Ascending aorta (tissue), 2 donors: ENCODE measurements at places on chromosomes 1 and 21. TPM values are rescaled to one million over a fixed set of nuclear protein-coding genes. Genes with fewer than 3 reads are reported as not detected.

Gene FAM131C
- 0.21 TPM for total RNA-seq

Gene CEP170
- 30.9 TPM for total RNA-seq

Gene SPRR2B
- not detected for total RNA-seq

Gene MFAP2
- total RNA-seq = 26.3 TPM

Gene KISS1
- total RNA-seq = not detected

Gene NBPF19
- total RNA-seq = 2.3 TPM

Gene FAM151A
- total RNA-seq = not detected

Gene L1TD1
- total RNA-seq = not detected

Gene GJB5
- not detected for total RNA-seq

Gene RHBG
- total RNA-seq = not detected

Gene FCRL1
- total RNA-seq = not detected

Gene SLAMF8
- 6.7 TPM for total RNA-seq

Gene RRP1
- total RNA-seq = 52.0 TPM

DNA sequence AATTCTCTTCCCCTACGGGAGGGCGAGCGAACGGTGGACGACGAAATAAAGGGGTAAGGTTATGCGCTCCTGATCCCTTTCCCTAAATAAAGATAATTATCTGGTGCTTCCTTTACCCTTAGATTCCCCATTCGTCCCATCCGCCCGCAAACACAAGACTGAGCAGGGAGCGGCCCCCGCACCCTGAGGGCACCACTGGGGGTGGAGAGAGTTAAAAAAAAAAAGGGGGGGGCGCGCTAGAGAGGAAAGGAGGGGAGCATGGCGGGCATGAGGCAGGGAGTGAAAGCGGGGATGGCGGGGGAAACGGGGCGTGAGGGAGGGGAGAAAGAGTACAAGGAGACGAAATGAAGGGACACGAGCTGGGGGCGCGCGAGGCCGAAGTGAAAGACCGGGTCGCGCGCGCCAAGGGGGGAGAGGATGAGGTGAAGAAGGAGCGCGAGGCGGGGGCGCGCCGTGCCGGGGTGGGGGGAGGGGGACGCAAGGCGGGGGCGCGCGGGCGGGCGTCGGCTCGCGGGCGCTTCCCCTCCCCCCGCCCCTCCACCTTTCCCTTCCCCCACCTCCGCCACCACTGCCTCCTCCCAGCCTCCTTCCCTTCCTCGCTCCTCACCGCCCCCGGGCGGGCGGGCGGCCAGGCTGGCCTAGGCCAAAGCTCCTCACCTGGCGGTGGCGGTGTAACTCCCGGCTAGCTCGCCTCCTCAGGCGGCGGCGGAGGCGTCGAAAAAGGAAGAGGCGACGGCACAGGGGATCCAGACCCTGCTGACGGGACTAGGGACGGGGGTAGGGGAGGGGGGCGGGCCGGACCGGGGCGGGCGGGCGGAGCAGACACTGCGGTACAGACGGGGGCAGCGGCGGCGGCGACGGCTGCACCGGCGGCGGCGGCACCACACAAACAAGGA, 448 bp downstream of the GATAD2B start:
- no peaks in the 10 kb centered on the region for H3K27me3 ChIP-seq
- H3K27ac ChIP-seq = peak overlapping the region; percentile 97
- H3K36me3 ChIP-seq = no peaks in the 10 kb centered on the region
- DNase-seq = no peak

GRCh38 chr1:211939876-211940468, 95.4 kb downstream of the INTS7 start:
- H3K36me3 ChIP-seq = peaks cover 4% of the 10 kb centered on the region
- no peaks in the 10 kb centered on the region for H3K27me3 ChIP-seq
- H3K27ac ChIP-seq = no peak overlapping the region
- H3K4me3 ChIP-seq = no peak overlapping the region

GRCh38 chr1:16120940-16121410, 34.9 kb downstream of the EPHA2 start:
- no peaks in the 10 kb centered on the region for H3K4me1 ChIP-seq
- no peak overlapping the region for H3K27ac ChIP-seq
- DNase-seq = no peak
- H3K4me3 ChIP-seq = no peak overlapping the region
- H3K36me3 ChIP-seq = peaks cover 27% of the 10 kb centered on the region

GRCh38 chr1:223347583-223347982, 16.4 kb downstream of the SUSD4 start:
- H3K4me1 ChIP-seq = no peaks in the 10 kb centered on the region
- no peaks in the 10 kb centered on the region for H3K27me3 ChIP-seq
- H3K4me3 ChIP-seq = no peak overlapping the region
- no peak for DNase-seq

DNA sequence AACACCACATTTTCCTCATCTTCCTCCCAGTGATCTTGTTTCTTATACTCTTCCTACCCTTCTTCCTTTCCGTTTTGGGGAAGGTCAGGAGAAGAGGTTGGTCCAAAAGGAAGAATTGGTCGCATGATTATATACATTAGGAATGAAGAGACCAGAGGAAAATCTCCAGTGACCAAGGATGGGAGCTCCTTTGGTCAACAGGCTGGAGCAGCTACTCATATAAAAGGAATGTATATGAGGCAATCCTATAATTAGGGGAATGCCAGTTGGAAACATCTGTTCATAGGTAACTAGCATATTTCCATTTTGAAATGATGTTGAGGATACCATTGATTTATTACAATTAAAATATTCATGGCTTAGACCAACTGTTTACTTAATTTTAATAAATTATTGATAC, 114.5 kb downstream of the LRRC40 start:
- H3K4me3 ChIP-seq = no peak overlapping the region
- no peaks in the 10 kb centered on the region for H3K36me3 ChIP-seq
- no peak for DNase-seq
- H3K27ac ChIP-seq = no peak overlapping the region

DNA sequence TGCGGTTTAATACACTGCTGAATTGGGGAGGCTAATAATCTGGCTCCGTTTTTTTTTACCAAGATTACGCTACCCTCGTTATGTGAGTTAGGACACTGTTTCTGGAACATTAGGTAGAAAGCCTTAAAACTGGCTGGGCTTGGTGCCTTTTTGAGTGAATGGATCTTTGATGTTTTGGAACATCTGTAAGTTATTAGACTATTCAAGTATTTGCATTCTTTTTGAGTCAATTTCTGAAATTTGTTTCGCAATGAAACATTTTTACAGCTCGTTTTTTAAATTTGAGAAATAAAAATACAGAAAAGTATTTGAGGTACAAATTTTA, 106.9 kb downstream of the LTN1 start:
- H3K36me3 ChIP-seq = no peaks in the 10 kb centered on the region
- no peak for DNase-seq
- no peak overlapping the region for H3K4me3 ChIP-seq
- H3K27ac ChIP-seq = peak overlapping the region; percentile 84

DNA sequence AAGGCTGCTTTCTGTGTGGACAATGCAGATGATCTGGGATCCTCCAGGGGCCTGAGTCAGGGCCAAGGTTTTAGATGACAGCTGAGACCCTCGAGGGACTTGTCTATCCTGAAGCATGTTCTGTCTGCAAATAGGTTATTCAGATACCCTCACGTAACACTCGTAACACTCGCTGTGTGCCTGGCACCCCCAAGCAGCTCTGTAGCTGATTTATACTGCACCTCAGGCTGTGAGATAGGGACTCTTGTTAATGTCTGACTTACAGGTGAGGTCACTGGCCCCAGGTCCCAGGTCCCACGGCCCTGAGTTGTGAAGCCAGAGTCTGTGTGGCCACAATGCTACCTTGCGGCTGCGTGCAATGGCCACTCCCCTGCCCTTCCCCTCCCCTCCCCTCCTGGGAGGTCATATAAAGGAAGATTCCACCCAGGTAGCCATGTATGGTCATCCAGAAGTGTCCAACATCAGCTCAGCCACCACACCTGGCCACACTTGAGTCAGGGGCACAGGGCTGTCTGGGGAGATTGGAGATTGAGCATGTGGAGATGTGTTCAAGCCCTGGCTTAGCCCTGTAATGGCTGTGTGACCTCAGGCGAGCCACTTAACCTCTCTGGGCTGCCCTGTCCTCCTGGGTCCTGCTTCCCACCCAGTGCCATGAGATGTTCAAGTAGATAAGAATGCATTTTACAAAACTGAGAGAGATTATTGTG, 687.7 kb downstream of the MATN1 start:
- no peaks in the 10 kb centered on the region for H3K36me3 ChIP-seq
- no peak overlapping the region for H3K4me3 ChIP-seq
- H3K27me3 ChIP-seq = no peaks in the 10 kb centered on the region
- no peak for DNase-seq

- H3K4me1 ChIP-seq = no peaks in the 10 kb centered on the region
- no peak for DNase-seq
- no peaks in the 10 kb centered on the region for H3K36me3 ChIP-seq
- H3K27ac ChIP-seq = no peak overlapping the region
- no peaks in the 10 kb centered on the region for H3K27me3 ChIP-seq
- H3K4me3 ChIP-seq = no peak overlapping the region
Observed at GRCh38 chr1:71521655-71522264, 440.9 kb upstream of the ZRANB2 start.

GRCh38 chr1:181159451-181160140, 71.1 kb downstream of the IER5 start:
- H3K27me3 ChIP-seq = no peaks in the 10 kb centered on the region
- H3K4me1 ChIP-seq = no peaks in the 10 kb centered on the region
- no peak for DNase-seq
- no peak overlapping the region for H3K4me3 ChIP-seq
- H3K36me3 ChIP-seq = no peaks in the 10 kb centered on the region
- H3K27ac ChIP-seq = no peak overlapping the region

GRCh38 chr1:233102341-233102740, 151.9 kb downstream of the NTPCR start:
- DNase-seq = no peak
- H3K27me3 ChIP-seq = no peaks in the 10 kb centered on the region
- H3K27ac ChIP-seq = no peak overlapping the region
- H3K36me3 ChIP-seq = no peaks in the 10 kb centered on the region
- H3K4me3 ChIP-seq = no peak overlapping the region

- H3K4me1 ChIP-seq = no peaks in the 10 kb centered on the region
- H3K36me3 ChIP-seq = no peaks in the 10 kb centered on the region
- no peak for DNase-seq
- no peak overlapping the region for H3K4me3 ChIP-seq
Observed at GRCh38 chr1:90186506-90187322, 191.8 kb downstream of the ZNF326 start.

GRCh38 chr21:29571949-29572348, 273.2 kb downstream of the BACH1 start:
- H3K4me1 ChIP-seq = no peaks in the 10 kb centered on the region
- H3K27ac ChIP-seq = no peak overlapping the region
- no peaks in the 10 kb centered on the region for H3K27me3 ChIP-seq

DNA sequence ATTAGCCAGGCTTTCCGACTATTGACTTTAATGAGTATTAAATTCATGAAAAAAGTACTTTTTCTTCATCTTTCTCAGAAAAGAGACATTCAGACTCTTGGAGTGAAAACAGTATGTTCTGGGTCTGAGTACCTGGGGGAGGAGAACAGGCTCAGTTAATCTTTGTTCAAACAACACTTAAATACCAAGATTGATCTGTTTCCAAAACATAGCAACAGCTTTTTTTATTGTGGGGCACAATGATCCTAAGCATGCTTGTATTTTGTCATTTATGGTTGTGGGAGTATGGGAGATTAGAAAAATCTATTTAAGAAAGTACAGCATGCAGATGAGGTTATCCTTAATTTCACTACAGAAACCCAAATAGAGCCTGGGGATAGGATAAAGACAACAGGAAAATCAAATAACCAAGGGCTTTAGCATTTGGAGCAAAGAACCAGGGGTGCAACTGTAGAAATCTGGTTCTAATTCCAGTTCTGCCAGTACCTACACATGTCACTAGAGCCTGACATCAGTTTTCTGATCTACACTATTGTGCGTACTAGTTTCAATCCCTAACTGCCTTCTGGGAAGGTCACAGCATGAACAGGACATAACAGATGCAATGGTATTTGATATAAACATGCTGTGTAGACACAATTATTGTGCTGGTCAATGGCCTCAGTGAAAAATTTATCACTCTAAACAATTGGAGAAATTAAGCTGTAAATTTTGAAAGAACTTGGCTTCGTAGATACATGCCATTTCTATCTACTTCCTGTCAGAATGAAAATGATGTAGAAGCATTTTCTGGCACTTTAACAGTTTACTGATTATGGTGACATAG, 91.2 kb downstream of the KCNK1 start:
- DNase-seq = no peak
- H3K27me3 ChIP-seq = no peaks in the 10 kb centered on the region
- H3K27ac ChIP-seq = no peak overlapping the region
- no peak overlapping the region for H3K4me3 ChIP-seq
- no peaks in the 10 kb centered on the region for H3K36me3 ChIP-seq

GRCh38 chr1:184935920-184936798, 38.1 kb downstream of the NIBAN1 start:
- no peak for DNase-seq
- no peaks in the 10 kb centered on the region for H3K27me3 ChIP-seq
- H3K36me3 ChIP-seq = no peaks in the 10 kb centered on the region
- H3K4me1 ChIP-seq = peaks cover 14% of the 10 kb centered on the region
- no peak overlapping the region for H3K4me3 ChIP-seq

GRCh38 chr1:168439456-168440375, 104.1 kb downstream of the XCL2 start:
- H3K27me3 ChIP-seq = no peaks in the 10 kb centered on the region
- H3K4me3 ChIP-seq = no peak overlapping the region
- DNase-seq = peak; percentile 84
- H3K36me3 ChIP-seq = no peaks in the 10 kb centered on the region
- no peak overlapping the region for H3K27ac ChIP-seq

DNA sequence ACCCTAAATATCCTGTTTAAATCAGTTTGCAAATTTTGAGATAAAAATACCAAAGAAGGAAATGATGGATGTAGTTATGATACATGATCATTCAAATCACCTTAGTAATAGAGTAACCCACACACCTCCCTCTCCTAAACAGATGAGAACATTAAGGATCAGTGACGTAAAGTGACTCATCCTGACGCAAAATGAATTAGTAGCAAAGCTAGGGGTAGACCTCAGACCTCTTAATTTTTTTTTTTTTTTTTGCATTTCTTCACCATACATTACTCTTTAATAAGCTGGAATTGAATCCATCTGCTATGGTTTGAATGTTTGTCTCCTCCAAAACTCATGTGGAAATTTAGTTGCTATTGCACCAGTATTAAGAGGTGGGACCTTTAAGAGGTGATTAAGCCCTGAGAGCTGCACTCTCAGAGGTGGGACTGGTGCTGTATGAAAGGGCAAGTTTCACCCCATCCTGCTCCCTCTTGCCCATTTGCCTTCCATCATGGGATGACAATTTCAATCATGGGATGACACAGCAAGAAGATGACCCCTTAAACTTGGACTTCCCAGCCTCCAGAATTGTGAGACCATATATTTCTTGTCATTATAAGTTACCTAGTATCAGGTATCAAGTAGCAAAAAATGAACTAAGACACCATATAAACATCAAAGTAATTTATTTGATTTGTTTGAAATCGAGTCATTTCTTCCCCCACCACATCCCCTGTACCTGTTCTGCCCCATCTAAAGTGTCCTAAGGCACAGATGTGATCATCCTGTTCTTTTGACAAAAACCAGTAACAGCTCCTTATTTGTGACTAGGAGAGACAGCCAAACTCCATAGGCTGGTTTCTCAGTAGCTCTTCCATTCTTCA, 114.6 kb upstream of the DUSP10 start:
- H3K4me1 ChIP-seq = no peaks in the 10 kb centered on the region
- H3K36me3 ChIP-seq = no peaks in the 10 kb centered on the region
- no peak overlapping the region for H3K4me3 ChIP-seq

- H3K4me3 ChIP-seq = no peak overlapping the region
- DNase-seq = no peak
- H3K27ac ChIP-seq = no peak overlapping the region
- H3K4me1 ChIP-seq = no peaks in the 10 kb centered on the region
- no peaks in the 10 kb centered on the region for H3K36me3 ChIP-seq
Observed at GRCh38 chr21:33047231-33047630, 21.5 kb downstream of the OLIG2 start.

- DNase-seq = no peak
- peak overlapping the region; percentile 79 for H3K27ac ChIP-seq
Observed at GRCh38 chr1:202553560-202554038, 156.7 kb downstream of the SYT2 start.
